ENCODE measurements at places on chromosomes 11 and 22.

GRCh38 chr11:123284454-123284853, 89.4 kb upstream of the CLMP start:
- no peak for DNase-seq

- DNase-seq: no peak
Observed at GRCh38 chr11:128764424-128765095, 70.7 kb downstream of the FLI1 start.

DNA sequence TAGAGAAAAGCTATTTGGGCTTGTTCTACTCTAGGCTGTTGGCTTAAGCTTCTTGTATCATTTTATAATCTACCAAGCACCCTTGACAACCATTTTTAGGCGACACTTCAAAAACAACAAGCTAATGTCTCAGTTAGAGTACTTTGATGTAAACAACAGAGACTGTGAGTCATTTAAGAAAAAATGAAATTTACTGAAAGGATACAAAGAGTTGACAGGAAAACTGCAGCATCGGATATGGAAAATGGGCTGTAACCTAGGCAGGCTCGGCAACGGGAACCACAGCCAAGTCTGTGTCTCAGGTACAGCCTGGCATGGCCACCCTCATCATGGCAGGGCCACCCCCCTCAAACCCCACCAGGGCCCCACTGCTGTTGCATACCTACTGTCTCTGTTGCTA, 4.4 kb upstream of the RNF169 start:
- DNase-seq: no peak

GRCh38 chr11:22807855-22808570, 21.6 kb downstream of the SVIP start:
- no peak for DNase-seq

GRCh38 chr11:126546694-126547093, 191.2 kb downstream of the ST3GAL4 start:
- no peak for DNase-seq

DNA sequence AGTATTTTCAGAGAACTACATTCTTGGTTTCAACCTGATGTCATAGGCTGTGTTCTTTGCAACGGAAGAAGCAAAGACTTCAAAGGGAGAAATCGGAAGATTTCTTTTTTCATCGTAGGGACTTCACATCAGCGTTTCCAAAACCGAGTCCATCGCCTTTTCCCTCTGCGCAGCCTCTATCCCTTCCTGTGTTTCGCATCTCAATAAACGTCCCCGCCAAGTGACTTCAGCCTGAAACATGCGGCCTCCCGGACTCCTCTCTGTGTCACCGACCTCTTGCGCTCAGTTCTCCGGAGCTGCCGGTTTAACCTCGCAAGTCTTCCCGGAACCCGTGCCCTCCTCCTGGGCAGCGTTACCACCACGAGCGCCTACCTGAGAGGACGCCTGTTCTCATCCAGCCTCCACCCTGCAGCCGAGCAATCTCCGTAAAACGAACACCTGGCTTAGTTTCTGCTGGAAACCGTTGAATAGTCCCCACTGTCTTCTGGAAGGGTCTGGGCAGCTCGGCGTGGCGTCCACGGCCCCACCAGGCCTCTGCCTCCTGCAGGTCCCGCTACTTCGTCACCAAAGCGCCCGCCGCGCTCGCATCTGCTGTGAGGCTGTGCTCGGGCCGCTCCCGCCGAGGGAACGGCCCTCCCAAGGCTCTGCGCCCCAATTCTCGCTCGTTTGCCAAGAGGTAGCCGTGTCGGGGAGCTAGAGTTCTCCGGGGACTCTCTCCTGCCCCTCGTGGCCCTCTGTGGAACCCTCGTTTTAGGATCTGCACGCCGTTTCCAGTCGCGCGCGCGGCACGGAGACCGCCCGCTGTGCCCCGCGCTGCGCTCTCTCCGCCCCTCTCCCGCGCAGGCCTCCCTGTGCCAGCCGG, at the start of gene GLB1L3:
Gene GLB1L3, plus strand, starts transcription at position 846 of the 862 bp plus-strand sequence. CDS start 362 bp downstream, outside the sequence.
- peak; percentile 60 for DNase-seq

Measured in stimulated activated CD8-positive, alpha-beta memory T cell treated with anti-CD3 and anti-CD28 coated beads, Interleukin-15, amount 100 ng/mL, for 1 hour (primary cell).